ENCODE measurements at places on chromosomes 1 and 21.

DNA sequence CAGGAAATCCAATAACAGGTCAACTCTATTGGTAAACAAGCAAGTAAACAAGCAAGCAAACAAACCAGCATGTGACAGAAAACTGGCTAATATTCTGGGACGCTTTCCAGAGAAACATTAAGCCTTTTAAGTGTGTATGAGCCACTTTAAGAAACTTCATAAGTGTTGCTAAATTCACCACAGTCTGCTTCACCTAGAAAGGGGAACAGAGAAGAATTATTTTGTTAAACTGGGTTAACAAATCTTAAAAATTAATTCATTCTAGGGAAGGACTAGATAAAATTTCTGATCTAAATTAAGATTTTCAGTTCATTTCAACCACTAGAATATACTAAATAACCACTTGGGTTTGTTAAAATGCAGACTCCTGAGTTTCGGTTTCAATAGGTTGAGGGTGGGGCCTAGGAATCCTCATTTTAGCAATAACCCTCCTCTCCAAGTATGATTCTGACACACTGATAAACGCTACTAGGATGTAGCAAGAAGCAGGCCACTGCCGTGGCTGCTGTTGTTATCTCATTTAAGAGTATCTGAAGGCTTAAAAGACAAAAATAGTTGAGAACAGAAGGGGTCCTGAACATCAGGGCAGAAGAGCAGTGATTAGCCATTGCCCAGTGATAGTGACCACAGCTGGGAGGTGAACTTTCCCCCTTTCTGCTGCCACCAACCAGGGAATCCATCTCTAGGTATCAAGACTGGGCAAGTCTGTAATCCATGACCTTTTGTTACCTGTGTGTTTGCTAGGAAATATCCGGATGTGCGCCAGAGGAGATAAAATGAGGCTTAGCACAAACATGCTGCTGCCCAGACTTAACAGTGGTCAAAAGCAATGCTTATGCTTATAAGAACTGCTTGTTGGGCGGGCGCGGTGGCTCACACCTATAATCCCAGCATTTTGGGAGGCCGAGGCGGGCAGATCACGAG, 11.2 kb downstream of the CREG1 start:
- no peak for DNase-seq

- no peak for DNase-seq
Observed at GRCh38 chr1:40855513-40855912, 6.7 kb downstream of the CITED4 start.

GRCh38 chr1:234958066-234958705, 170.5 kb downstream of the TOMM20 start:
- no peak for DNase-seq

DNA sequence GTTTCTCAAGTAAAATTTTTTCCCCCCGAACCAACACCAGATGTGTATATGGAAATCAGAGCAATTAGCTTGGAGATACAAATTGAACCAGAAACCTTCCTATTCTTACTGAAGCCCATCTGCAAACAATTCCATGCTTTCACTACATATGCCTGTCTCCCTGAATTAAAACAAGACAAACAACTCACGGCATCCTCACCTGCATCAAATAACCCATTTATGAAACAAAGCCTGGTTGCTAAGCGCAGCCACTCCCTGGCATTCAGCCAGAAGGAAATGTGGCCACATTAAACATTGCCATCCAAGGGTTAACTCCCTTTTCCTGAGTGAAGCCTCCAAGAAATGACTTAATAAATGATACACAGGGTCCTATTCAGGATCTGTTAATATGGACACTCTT, 55.3 kb downstream of the APP start:
- DNase-seq = no peak

All from suprapubic skin (tissue), 4 donors.